HCT116 (cell line): ENCODE measurements at places on chromosomes 12 and 14. TPM values are rescaled to one million over a fixed set of nuclear protein-coding genes. Genes with fewer than 3 reads are reported as not detected.

SDR9C7 gene
- not detected for total RNA-seq

GRCh38 chr12:32893458-32893857 lies 3.1 kb downstream of the PKP2 start:
- no peak for DNase-seq

DNA sequence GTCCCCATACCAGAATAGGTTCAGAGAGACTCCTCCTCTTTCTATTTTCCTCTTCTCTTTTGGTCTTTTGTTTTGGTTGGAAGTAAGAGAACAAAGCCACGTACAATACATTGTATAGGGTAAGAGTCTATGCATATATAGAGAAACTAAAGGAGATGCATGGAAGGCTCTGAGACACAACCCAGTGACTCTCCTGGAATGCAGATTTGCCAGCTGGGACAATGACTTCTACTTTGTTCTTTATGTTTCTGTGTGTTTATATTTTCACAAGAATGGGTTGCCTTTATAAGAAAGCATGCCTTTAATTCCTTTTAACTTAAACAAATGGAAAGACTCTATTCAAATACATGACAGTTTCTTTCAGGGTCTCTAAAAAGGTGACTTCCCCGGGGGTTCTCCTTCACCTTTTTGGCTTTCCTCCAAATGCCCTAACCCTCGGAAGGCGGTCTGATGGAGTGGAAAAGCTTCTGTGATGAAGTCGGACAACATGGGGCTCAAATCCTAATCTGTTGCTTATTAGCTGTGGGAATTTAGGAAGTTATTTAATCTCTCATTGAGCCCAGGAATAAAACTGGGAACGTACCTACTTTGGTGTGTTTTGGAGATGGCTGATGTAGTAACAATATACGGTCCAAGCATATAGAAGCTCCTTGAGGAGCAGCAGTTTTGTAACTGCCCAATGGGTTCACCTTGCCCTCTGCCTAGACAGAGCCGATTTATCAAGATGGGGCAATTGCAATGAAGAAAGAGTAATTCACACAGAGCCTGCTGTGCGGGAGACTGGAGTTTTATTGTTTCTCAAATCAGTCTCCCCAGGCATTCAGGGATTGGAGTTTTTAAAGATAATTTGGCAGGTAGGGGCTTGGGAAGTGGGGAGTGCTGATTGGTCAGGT lies 9.1 kb upstream of the SERPINA1 start:
- DNase-seq: no peak

- DNase-seq: no peak
Observed at GRCh38 chr12:65325183-65325582, 46.7 kb downstream of the MSRB3 start.

- DNase-seq: no peak
Observed at GRCh38 chr14:100533656-100534485, 53.3 kb downstream of the BEGAIN start.

DNA sequence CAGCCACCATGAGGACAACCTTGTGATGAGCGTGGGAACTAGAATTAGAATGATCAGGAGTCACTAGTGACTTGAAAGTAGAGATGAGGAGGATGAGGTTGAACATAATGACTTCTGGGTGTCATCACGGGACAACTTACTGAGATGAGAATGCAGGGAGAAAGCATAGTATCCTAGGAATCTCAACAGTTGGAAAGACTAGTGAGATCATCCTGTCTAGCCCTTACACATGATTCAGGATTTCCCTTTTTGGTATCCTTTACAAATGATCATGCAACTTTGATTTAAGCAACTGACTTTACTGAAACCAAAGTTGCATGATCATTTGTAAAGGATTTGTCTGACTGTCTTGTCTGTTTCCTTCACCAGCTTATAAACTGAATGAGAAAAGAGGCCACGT lies 51.8 kb upstream of the HIF1A start:
- no peak for DNase-seq
